ENCODE measurements at places on chromosomes 3 and 15.

GRCh38 chr3:21715662-21716061 lies 35.3 kb downstream of the ZNF385D start:
- DNase-seq, result no peak

DNA sequence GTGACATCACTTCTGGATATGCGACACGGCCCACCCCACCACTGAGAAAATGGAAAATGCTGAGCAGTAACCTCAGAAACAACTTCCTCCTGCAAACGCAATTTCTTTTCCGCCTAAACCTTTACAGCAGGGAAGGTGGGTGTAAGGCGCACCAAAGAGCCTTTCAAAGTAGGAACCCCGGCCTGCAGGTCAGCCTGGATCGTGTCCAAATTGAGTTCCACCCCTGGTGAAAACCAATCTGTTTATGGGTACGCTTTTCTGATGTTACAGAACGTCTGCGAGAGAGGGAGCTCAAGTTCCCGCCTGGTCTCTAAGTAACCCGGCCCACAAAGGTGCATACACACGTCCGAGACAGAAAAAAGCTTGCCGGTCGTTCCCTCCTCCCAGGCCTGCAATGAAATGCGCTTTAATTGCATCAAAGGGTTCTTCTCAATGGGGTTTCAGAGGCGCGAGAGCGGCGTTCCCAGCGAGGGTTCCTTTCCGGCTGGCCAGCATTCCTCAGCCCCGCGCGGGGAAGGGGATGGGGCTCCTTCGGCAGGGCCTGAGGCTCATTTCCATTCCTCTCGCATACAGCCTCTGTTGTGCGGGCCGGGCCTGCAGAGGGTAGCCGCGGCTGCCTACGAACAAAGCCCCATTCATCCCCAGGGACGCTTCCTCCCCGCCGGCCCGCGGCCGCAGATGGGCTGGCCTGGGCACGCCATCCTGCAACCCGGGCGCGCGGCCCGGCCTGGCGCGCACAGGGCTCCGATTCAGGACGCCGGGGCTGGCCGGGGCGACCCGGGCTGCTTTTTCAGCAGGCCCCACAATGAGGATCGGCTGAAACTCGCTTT lies 138.1 kb downstream of the TMCO5A start:
- DNase-seq, result no peak

- DNase-seq, result no peak
Observed at GRCh38 chr3:111803123-111803593, 55.9 kb upstream of the PHLDB2 start.

DNA sequence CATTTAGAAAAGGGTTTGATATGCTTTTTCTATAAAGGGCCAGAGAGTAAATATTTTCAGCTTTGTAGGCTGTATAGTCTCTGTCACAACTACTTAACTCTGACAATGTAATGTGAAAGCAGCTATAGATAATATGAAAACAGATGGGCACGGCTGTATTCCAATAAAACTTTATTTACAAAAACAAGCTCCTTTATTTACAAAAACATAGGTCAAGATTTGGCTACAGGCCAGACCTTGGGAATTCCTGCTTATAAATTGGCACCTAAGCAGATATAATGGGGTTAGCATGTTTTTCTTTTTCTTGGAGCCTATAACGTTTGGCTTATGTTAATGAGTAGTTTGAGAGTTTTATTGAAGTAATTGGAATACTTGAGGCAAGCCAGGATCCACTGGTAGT lies 119.4 kb upstream of the CGNL1 start:
- DNase-seq, result no peak

GRCh38 chr3:50523279-50523811 lies 19.9 kb upstream of the CACNA2D2 start:
- no peak for DNase-seq

DNA sequence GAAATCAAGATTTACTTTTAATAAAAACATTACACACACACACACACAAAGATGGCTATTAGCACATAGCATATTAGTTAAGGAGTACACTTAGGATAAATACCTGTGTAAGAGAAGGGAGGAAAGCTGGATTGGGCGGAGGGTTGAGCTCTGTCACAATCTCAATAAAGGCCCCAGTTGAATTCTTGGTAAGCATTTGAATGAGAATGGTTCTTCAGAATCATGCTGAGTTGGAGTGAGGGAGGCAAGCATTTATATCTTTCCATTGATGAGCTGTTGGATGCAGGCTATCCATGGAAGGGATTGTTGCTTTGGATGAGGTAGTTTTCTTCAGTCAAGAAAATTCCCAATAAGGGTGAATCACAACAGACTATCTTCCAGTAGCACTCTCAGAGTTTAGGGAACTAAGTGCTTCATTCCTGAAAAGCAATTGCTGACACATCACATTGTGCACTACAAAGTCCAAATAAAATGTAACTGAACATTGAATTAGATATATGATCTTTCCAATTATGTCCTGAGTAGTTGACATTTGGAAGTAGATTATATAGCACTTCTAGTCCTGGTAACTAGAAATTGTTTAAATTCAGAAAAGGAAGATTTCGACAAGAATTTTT lies 95.7 kb downstream of the SUCNR1 start:
- DNase-seq, result no peak

DNA sequence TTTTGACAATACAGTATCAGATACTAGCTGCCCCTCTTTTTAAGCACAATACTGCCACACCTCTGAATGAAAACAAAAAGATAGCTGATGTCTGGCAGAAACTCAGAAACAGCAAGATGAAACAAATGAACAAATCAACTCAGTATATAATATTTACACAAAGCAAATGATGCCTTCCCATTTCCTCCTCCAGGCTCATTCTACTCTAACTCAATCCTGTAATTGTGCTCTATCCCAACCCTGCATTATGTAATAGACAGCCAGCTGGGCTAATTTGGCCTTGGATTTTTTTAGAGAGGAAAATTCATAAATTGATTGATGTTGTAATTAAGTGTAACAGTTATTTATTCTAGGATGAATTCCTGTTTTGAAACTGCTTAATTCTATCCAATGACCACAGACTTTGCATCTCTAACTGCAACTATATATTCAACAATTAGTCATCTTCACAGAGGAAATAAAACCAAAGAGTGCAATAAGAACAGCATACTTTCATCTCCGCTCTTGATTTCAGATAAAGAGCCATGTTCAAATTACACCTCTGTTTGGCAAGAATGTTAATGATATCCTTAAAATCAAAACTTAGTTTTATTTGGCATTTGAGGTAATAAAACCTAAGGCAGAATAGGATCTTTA lies 6.1 kb downstream of the ATG3 start:
- DNase-seq, result no peak

DNA sequence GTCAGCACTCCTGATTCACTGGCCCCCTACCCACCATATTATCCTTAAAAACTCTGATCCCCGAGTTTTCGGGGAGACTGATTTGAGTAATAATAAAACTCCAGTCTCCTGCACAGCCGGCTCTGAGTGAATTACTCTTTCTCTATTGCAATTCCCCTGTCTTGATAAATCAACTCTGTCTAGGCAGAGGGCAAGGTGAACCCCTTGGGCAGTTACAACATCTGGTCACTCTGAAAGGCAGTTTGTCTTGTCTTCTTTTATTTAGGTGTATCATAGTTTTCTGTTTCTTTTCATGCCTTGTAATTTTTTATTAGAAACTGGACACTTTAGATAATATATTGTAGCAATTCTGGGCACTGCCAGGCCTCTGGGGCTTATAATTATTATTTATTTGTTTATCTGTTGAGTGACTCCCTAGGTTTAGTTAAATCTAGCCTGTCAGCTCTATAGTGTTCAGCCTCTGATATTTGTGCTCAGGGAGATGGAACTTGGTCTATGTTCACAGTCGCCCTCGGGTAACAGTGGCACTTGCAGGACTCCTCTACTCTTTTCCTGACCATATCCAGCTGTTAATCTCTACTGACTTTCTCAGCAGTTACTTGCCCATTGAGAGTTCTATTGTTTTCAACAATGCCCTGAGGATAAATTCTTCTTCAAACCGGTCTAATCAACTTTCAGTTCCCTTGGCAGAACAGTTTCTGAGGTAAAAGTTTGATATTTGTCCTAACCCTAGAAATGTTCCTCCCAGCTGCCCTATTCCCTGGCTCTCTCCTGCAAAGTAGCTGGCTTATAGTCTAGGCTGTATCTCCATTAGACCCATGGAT lies 15.5 kb upstream of the PLAAT1 start:
- DNase-seq, result no peak

DNA sequence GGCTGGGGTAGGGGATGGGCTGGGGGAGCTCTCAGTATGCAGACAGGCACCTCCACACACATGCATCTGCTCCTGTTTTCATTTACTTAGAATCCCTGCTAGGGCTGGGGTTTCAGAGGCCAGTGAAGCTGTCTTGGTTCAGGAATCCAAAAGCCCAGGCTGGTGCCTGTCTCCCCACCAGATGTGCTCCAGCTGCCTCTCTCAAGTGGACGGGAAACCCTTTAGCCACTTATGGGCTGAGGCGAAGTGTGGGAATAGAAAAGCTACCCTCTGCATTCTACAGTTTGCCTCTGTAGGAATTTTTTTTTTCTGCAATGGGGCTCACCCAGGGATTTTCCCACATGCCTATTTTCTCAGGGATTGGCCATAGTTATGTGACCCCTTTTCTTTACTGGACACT lies 72.5 kb downstream of the ATP2B2 start:
- no peak for DNase-seq

DNA sequence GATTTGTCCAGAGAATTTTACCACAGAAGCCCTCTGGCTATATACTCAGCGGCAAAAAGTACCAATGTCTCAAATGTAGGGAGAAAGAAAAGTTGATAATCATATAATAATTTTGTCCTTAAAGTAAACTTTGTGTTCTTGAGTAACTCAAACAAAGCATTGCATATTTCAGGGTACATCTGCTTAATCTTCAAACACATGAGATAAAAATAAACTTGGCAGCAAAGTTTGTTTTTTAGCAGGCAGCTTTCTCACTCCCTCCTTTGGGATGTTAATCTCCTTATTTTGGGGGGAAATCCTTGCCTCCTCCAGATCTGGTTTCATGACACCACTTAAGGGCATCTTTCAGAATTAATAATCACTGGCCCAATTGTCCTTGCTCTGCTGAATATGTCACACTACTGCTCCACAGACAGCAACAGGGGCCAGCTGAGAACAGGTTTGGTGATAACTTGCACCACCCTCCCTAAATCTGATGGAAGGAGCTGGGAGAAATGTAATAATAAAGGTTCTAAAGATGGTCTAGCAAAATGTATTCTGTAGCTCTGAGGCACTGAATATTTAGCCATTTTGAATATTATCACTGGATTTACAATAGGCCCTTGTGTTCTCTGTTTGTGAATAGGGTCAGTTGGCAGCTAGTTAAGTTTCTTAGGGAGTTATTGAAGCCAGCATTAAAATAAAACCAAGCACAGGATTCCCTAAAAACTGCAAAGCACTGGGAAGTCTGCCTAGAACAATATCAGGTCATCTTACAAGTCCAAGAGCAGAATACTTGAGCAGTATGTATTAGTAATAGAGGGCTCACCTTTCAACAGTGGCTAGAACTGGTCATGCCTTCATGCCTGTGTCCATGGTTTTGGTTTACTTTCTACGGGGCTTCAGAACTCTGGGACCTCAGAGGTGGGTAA lies 79.2 kb downstream of the EFL1 start:
- DNase-seq, result no peak

- DNase-seq, result no peak
Observed at GRCh38 chr3:55297245-55297644, 189.9 kb downstream of the WNT5A start.

GRCh38 chr3:188867691-188868265 lies 304.0 kb upstream of the TPRG1 start:
- DNase-seq, result no peak

GRCh38 chr3:24769918-24770317 lies 275.3 kb upstream of the THRB start:
- no peak for DNase-seq

DNA sequence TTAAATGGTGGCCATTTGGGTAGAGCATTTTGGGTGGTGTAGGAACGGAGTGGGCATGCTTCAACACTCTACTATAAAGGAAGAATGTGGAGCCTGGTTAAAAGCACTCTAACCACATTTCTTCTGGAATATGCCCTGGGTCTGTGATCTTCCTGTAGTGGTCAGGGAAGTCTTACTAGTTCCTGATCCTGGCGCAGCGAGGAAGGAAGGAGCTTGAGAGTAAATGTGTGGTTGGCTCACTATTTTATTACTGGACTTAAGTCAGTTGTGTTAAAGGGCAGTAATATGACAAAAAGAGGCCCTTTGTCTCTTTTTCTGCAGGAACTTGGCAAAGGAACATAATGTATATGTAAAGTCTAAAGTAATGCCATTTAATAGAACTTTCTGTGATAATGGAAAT lies 197.6 kb upstream of the ZPLD1 start:
- DNase-seq, result no peak

Data from stimulated activated CD8-positive, alpha-beta memory T cell treated with anti-CD3 and anti-CD28 coated beads, Interleukin-7, amount 100 ng/mL, for 1 hour (primary cell).